Stimulated activated CD4-positive, alpha-beta T cell treated with anti-CD3 and anti-CD28 coated beads, Interleukin-4, amount 100 ng/mL, for 24 hours (primary cell): ENCODE measurements at places on chromosomes 13 and 19.

DNA sequence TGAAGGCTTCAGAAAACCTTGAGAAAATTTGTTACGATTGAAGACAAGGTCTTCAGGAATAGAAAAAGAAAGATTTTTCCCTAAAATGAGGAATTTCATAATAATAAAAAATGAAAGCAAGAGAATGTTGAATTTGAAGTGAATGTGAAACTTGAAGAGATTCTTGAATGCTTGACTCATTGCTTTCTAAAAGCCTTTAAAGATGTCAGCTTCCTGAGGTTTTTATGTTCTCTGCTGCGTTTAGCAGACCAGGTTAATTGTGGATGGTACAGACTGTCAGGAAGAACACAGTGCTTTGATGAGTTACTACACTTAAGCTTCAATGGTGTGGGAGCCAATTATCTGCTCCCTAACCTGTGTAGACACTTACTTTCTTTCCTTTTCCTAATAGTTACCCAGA, 96.3 kb upstream of the FNDC3A start:
- DNase-seq: no peak

GRCh38 chr13:30021611-30022010, 171.2 kb upstream of the UBL3 start:
- no peak for DNase-seq

DNA sequence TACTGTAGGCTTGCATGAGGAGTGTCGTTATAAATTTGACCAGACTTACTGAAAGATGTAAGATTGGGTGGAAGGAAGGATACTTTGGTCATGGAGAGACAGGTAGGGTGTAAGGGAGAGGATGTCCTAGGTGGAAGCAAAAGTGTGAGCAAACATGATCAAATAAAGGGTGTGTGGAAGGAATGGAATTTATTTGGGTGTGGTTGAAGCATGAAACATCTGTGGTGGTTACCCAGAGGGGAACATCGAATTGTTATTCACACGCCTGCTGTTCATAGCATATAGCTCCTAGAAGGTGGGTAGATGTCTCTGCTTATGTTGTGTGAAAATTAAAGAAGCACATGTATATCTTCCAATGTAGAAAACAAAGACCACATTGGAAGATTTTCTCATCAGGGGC, 157.7 kb downstream of the ATP8A2 start:
- no peak for DNase-seq

DNA sequence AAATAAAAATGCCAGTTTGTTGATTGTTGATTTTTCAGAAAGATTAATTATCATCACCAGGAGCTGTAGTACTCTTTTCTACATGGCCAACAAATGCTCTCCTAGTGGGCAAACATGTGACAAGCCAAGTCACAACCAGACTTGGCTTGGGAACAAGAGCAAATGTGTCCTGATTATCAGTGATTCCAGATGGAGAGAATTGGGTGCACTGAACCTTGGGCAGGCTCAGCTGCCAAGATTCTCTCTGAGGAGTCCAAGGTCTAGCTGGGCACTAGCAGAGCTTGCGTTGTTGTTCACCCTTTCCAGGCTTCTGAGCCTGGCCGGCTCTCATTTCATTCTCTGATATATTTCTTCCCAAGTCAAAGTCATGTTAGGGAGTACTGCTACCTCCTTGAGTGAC, 27.3 kb upstream of the GPI start:
- DNase-seq: no peak

DNA sequence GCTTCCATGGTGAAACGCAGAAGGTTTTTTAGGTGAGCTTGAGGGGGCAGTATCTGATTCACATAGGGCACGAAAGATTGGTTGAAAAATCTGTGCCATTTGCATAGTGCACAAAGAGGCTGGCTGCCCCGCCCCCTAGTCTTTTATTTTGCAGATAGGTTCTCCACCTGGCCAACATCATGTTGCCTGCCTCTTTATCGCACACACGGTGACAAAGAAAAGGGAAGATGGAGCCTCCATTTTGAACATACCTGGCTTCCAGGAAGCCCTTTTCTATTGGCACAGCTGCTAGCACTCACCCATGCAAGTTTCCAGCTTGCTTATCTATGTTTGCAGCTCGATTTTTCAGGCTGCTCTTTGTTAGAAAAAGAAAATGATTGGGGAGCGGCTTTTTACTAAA, 316.2 kb upstream of the KLHL1 start:
- DNase-seq: no peak

DNA sequence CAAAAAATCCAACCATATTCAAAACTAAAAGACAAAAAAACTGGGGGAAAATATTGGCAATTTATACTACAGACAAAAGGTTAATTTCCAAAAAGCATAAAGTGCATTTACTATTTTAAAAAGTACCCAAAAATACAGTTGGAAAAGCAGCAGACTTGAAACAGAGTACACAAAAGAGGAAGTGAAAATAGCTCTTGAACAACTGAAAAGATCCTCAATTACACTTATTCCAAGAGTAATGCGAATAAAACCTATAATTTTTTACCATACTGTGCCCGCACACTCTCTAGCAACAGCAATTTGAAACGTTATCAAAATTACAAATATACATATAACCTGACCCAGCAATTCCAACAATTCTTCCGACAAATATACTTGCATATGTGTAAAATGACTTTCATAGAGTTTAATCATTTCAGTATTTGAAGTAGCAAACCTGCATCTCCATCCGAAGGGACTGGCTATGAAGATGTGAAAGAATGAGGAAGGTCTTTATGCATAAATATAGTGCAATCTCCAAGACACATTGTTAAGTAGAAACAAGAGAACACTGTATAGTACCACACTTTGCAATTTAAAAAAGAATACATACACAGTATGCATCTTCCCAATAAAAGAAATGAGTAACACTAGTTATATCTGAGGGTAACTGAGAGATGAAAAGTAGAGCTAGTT, 25.4 kb downstream of the ALG5 start:
- no peak for DNase-seq

DNA sequence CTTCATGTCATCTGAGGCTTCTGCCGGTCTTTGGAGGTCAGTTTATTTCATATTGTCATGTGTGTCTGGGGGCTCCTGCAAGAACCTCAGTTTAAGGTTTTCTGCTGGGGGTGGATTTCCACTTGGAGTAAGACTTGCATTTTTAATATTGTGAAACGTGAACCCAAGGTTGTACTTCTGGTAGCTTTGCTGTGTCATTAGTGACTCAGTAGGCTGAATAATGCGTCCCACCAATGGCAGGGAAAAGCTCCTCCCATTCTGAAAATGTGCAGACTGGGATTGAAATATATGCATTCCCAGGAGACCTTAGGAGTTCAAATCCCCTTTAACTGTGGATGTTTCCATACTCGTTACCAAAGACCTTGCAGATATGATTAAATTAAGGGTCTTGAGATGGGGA, 46.2 kb downstream of the ING1 start:
- no peak for DNase-seq

DNA sequence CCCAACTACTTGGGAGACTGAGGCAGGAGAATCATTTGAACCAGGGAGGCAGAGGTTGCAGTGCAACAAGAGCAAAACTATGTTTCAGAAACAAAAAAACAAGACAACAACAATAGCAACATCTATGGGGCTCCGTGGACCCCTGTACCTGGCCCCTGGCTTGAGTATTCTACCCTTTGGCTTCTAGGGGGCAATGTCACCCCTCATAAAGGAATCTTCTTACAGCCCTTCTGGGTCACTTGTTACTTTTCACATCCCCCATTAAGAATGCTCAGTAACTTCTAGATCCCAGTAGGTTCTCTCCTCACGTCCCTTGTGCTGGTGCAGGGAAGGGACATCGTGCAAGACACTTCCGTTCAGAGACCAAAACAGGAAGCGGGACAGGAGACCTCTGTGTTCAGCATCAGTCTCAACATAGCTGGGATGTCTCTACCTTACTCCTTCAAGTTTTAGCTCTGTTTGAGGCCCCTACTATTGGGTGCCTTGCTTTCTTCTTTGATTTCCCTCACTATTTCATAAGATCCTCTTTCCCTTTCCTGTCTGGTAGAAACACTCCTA, 218.1 kb upstream of the ARGLU1 start:
- no peak for DNase-seq
